ENCODE measurements at places on chromosomes 12 and 14.
A peak's percentile ranks its signal among the peaks of the same experiment; 100 is the strongest.

- no peak for DNase-seq
Measured at GRCh38 chr12:100717733-100718067, 76.9 kb upstream of the ANO4 start.

DNA sequence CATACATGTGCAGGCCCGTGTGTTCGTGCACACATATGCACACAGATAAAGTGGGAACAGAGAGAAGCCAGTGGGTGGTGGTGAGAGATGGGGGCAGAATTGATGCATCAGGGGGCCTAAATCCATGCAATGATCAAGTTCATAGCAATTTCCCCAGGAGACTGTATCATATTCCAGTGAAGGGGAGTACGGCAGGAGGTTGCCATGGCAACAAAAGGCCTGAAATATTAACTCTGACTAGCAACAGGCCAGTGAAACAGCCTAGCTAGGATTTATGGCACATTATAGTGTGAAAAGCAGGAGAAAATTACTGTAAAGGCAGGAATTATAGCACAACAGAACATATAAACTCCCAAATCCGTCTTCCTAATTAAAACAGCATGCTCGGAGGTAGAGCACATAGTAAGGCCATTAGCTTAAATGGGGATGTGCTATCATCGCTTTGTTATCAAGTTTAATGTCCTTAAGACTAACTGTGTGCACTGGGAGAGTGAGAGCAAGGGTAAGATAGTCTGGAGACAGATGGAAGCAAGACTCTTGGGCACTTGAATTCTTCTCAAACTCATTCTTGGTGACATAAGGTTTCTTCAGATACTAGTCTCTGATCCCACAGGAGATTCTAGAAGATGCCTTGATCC, 806.3 kb downstream of the DIO2 start:
- DNase-seq = no peak

GRCh38 chr12:45377815-45378214, 161.9 kb downstream of the ANO6 start:
- DNase-seq = no peak

DNA sequence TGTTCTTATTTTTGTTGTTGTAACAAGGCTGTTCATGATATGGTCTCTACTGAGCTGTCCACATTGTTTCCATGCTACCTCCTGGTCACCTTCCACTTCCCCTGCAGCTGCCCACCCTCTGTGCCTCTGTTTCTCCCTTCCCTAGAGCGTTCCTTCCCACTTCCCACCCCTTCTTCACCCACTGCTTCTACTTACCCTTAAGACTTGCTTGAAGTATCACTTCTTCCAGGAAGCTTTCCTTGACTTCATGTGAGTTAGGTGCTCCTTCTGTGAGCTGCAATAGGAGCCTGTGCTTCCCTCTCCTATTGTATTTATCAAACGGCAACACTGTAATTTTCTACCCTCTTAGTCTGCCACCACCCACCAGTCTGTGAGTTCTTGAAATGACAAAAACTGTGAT, 286.8 kb upstream of the AMIGO2 start:
- DNase-seq = no peak

GRCh38 chr12:80260269-80260668, 160.9 kb downstream of the OTOGL start:
- DNase-seq = no peak

DNA sequence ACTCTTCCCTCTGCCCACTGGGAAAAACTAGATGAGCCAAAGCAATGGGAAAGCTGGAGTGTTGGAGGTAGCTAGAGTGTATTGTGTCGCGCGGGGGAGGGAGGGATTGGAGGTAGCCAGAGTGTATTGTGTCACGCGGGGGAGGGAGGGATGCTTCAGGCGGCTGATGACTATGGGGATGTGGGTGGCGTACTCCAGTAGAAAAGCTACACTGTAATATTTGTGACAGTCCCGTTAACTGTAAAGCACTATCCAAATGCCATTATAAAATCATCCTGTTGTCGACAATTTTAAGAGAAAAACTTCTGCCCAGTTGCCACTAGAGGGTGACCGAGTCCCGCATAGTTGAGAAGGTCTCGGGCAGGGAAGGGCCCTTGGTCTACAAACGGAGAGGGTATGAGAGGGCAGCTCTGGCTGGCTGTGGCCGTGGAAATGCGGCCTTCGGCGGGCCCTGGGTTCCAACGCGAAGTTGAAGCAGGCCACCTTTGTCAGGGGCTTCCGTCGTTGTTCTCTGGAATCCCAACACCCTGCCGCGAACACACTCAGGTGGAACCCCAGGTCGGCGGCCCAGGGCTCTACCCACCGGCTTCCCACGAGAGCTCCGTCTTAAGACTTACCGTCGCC, 15.1 kb upstream of the PLEK2 start:
- peak; percentile 58 for DNase-seq

DNA sequence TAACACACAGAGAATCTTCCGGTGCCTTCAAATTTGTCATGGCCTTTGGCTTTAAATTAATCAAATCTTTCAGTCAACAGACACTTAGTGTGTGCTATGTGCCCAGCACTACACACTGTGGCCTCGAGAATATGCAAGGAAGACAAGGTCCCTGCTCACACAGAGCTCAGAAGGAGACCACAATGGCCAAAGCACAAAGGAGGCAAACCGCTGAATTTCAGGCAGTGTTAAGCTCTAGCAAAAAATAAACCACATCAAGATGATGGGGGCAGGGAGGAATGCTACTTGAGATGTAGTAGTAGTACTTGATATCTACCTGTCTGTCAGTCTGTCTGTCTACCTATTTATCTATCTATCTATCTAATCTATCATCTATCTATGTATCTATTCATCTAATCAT, 227.9 kb downstream of the TMEM132D start:
- DNase-seq = no peak

GRCh38 chr12:127507341-127507740, 759.6 kb upstream of the TMEM132C start:
- DNase-seq = no peak

GRCh38 chr14:64938972-64939816, 3.4 kb downstream of the GPX2 start:
- no peak for DNase-seq

GRCh38 chr12:92539110-92539749, 163.6 kb upstream of the PLEKHG7 start:
- DNase-seq = peak; percentile 41

DNA sequence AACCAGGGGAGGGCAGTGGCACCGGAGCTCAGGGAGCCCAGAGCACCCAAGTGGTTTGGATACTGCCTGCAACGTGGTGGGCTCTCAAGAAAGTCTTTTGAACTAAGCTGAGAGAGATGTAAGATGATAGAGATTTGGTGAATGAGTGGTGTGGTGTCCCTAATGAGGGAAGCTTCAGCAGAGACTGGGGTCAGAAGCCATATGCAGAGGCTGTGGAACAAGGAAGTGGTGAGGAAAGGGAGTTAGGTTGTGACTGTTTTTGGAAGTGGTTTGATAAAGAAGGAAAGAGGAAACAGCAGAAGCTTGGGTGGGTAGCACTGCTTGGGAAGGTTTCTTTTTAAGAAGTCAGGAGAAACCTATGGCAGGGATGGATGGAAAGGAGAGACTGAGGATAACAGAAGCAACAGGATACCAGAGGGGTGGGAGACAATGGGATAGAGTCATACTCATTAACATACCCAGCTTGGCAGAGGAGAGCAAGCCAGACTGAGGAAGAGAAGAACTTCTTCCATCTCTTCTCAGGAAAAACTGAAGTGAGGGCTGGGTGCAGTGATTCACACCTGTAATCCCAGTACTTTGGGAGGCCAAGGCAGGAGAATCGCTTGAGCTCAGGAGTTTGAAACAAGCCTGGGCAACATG, 24.1 kb downstream of the SLC4A8 start:
- no peak for DNase-seq

GRCh38 chr12:81610955-81611889, 147.9 kb downstream of the PPFIA2 start:
- no peak for DNase-seq

DNA sequence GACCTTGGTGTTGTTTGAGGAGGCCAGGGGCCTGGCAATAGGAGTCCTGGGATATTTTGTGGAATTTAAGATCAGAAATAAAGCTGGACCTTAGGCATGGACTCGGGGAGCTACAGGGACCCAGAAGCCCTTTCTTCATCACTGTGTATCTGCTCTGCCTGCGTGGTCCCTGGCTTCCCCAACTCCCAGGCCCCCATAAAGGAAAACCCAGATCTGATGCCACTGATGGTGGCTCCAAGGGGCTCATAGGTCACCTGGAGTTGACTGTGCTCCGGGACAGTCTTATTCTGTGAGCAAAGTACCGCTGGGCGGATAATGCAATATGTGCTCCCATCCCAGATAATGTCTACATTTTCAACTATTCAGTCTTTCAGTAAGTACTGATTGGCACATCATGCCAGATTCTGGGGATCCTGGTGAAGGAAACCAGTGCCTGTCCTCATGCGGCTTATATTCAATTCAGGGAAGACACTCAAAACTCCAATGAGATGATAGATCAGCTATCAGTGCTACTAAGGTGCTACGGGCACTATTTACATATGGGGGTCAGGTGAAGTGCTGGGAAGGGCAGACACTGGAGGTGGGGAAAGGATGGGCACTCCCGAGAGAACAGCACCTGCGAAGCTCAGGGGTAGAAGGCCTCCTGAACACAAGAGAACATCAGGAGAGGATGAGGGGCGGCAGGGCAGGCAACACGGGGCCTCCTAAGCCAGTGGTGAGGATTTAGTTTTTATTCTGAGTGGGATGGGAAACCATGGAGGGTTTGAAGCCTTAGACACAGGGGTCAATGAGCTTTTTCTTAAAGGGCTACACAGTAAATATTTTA, 5.5 kb upstream of the SELPLG start:
- no peak for DNase-seq

DNA sequence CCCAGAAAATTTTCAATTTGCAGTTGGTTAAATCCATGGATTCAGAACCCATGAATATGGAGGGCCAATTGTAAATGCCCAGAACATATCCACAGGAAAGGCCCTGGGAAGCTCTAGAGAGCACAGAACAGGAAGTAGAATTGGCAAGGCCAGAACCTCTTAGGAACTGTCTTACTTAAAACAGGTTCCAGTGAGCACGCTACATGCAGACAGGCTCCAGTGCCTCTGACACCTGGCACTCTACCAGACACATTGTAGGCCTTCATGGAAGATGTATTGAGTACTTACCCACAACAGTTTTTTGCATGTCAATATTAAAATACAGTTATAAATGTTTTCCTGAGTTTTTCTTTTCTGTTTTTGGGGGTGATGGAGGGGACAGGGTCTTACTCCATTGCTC, 188.2 kb upstream of the FRMD6 start:
- DNase-seq = no peak

GRCh38 chr12:94458877-94459727, 565 bp downstream of the CEP83 start:
- no peak for DNase-seq

DNA sequence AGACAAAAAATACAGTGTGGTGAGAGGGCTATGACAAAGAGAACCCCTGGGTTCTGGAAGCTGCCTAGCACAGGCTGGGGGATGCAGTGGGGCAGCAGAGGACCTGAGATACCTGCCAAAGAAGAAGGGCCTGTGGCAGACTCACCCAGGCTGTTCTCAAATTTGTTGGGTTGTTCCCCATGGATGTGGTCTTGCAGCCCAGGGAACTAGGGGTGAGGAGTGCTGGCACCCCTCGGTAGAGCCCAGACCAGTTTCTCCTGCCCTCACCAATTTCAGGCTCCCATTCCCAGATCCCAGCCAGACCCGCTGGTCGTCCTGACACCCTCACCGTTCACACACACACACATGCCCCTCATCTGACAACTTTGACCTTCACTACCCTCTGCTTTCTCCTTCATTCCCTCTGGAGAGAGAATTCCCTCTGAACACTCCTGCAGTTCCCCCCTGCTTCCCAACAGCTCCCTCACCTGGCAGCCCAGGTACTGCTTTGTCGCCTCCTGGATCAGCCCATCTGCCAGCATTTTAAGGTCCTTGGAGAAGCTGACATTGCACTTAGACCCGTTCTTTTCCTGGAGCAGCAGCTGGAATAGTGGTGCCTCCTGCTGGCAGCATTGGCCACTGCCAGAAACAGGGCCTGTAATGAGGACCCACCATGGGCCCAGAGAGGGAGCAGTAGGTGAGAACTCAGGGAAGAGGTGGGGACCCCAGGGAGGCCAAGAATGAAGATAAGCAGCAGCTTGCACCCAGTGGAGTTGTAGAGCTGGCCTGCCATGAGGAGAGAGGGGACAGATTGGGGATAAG, 5.9 kb upstream of the GDF11 start:
- DNase-seq = peak; percentile 23

DNA sequence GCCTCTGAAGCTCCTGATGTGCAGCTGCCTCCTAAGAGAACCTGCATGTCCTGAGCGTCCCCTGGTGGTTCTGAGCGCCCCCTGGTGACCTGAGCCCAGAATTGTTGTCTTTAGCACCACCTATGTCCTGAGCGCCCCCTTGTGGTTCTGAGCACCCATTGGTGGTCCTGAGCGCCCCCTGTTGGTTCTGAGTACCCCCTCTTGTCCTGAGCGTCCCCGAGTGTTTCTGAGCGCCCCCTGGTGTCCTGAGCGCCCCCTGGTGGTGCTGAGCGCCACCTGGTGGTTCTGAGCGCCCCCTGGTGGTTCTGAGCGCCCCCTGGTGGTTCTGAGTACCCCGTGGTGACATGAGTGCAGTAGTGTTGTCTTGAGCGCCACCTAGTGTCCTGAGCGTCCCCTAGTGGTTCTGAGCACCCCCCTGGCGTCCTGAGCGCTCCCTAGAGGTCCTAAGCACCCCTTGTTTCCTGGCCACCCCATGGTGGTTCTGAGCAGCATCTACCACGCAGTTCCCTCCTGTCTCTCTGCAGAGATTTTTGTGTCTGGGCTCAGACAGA, 782.5 kb downstream of the TMEM121 start:
- peak; percentile 40 for DNase-seq

GRCh38 chr14:100767788-100768536, 41.3 kb downstream of the DLK1 start:
- DNase-seq = no peak

DNA sequence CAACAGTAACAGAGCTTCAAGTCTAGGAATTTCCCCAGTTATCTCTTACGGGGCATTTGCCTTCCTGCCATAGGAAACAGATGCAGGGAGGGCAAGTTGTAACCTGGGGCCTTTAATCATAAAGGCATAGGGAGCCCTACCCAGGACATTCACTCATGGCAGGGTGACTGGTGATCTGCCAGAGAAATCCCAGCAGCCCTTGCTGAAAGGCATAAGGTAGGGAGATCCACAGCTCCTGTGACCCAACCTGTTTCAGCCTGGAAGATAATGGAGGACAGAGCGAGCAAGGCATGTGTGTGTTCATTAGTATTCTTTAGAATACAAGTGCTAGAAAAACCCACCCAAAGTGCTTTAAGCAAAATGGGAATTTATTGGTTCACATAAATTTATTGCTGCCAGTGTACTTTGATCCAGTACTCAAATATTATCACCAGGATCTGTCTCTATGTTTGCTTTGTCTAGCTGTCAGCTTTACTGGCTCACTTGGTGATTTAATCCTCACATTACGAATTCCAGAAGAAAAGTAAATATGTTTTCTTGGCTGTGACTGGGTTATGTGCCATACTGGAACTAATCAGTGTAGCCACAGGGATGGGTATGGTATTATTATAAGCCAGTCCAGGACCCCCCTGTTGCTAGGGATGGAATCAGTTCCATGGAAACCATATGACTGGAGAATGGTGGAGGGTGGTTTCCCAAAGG, 21.1 kb upstream of the AKAP6 start:
- DNase-seq = no peak

DNA sequence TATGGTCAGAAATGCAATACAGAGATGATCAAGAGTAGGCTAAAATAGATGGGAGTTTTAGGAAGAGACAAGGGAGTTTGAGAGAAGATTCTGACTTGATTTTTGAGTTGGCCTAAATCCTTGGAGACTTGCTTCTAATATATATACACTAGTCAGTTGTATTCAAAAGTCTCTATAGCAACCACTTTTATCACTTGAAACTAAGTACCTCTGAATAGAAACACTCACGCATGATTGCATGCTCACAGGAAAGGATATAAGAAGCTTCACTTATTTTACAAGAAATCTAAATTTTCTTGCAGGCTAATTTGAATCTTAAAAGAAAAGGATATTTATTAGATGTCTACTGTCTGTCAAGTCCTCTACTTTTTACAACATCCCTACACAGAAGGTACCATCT, 316.8 kb downstream of the SNAPC1 start:
- DNase-seq = no peak

Data from stimulated activated CD4-positive, alpha-beta T cell treated with anti-CD3 and anti-CD28 coated beads, Interleukin-2, amount 100 ng/mL, for 4 hours (primary cell).